Glutamatergic neuron (in vitro differentiated cells): ENCODE measurements at places on chromosomes 6 and 20. TPM values are rescaled to one million over a fixed set of nuclear protein-coding genes. Genes with fewer than 3 reads are reported as not detected.

Gene SLC22A16
- total RNA-seq, result not detected

Gene PEX3
- total RNA-seq, result 12.0 TPM

Gene MYB
- 0.56 TPM for total RNA-seq

Gene SCRT2
- 28.0 TPM for total RNA-seq

Gene ISM1
- total RNA-seq, result 0.32 TPM

Gene MDFI
- total RNA-seq, result 7.9 TPM

Gene MOG
- not detected for total RNA-seq

Gene CCN6
- total RNA-seq, result not detected

Gene LY6G6C
- total RNA-seq, result 1.8 TPM

DNA sequence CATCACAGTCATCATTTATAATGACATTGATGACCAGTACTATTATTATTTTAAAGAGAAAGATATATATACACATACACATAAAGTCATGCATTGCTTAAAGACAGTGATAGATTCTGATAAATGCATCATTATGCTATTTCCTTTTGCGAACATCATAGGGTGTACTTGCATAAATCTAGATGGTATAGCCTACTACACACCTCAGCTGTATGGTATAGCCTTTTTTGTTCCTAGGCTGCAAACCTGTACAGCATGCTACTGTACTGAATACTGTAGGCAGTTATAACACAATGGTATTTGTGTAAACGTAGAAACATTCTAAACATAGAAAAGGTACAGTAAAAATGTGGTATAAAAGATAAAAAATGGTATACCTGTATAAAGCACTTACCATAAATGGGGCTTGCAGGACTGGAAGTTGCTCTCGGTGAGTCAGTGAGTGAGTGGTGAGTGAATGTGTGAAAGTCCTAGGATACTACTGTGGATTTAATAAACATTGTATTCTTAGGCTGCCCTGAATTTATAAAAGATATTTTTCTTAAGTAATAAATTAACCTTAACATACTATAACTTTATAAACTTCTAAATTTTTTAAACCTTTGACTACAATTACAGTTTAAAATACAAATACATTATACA is 23.9 kb downstream of the QKI start:
- no peaks in the 10 kb centered on the region for H3K27me3 ChIP-seq
- H3K4me1 ChIP-seq, result peaks cover 18% of the 10 kb centered on the region
- H3K27ac ChIP-seq, result no peak overlapping the region
- DNase-seq, result no peak

DNA sequence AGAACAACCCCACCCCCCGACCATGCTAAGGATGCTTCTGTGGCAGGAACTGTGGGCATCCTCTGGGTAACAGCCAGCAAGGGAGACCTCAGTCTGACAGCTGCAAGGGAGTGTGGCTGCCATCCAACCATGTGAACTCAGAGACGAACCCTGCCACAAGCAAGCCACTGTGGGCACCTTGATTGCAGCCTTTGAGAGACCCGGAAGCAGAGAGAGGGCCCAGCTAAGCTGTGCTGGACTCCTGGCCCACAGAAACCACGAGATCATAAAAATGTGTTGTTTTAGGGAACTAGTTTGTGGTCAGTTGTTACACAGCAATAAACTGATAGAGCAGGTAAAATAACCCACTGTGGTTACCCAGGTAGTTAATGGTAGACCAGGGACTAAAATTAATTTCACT is 414.6 kb downstream of the CDH26 start:
- H3K27ac ChIP-seq, result no peak overlapping the region
- DNase-seq, result no peak
- H3K36me3 ChIP-seq, result peaks cover 9% of the 10 kb centered on the region
- H3K4me1 ChIP-seq, result no peaks in the 10 kb centered on the region
- no peaks in the 10 kb centered on the region for H3K27me3 ChIP-seq

GRCh38 chr20:22472447-22473100 is 111.8 kb downstream of the FOXA2 start:
- H3K27me3 ChIP-seq, result no peaks in the 10 kb centered on the region
- H3K36me3 ChIP-seq, result peaks cover 6% of the 10 kb centered on the region
- no peak for DNase-seq
- H3K4me3 ChIP-seq, result no peak overlapping the region
- peaks cover 3% of the 10 kb centered on the region for H3K4me1 ChIP-seq

DNA sequence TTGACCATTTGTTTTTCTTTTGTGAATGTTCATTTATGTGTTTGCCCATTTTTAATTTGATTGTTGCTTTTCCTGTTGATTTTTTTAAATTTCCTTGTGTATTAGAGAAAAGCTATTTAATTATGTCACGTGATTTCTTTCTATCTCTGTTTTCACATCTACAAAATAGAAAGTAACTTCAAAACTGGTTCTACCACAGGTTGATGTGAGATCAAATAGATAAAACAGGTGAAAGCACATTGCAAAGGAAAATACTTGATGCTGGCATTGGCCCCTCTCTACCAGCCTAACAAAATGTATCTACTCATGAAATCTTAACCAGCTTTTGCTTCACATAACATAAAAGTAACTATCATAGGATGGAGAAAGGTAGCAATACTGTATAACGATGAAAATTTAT is 129.2 kb downstream of the TMEM242 start:
- no peaks in the 10 kb centered on the region for H3K27me3 ChIP-seq
- DNase-seq, result no peak
- no peak overlapping the region for H3K4me3 ChIP-seq
- H3K36me3 ChIP-seq, result peaks cover 9% of the 10 kb centered on the region
- H3K27ac ChIP-seq, result no peak overlapping the region

GRCh38 chr20:47347661-47348435 is 8.7 kb downstream of the ZMYND8 start:
- peak overlapping the region; percentile 38 for H3K4me3 ChIP-seq
- peaks cover 2% of the 10 kb centered on the region for H3K27me3 ChIP-seq
- no peak for DNase-seq
- peak overlapping the region; percentile 43 for H3K27ac ChIP-seq
- H3K4me1 ChIP-seq, result peaks cover 8% of the 10 kb centered on the region
- no peaks in the 10 kb centered on the region for H3K36me3 ChIP-seq

GRCh38 chr20:31515775-31516107 is 1.5 kb downstream of the HM13 start:
- peaks cover 1% of the 10 kb centered on the region for H3K4me1 ChIP-seq
- no peaks in the 10 kb centered on the region for H3K27me3 ChIP-seq
- no peak overlapping the region for H3K4me3 ChIP-seq
- H3K36me3 ChIP-seq, result no peaks in the 10 kb centered on the region

- no peaks in the 10 kb centered on the region for H3K36me3 ChIP-seq
- DNase-seq, result no peak
These were observed 429.6 kb downstream of the BCKDHB start for GRCh38 chr6:80535914-80536565.

DNA sequence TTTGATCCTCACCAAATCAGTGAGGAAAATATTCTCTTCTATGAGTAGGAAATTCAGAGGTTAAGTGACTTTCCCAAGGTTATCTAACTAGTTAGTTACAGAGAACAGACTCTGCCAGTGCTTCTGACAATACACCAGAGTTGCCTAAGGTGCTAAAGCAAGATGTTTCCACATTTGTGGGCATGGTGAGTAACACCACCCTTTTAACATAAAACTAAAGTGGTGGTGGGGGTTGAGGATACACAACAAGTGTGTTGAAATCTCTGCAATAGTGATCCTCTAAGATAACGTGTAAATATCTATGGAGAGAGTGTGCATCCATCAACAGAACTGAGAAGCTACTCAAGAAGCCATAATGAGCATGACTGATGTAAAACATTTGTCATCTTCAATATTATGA is 11.7 kb downstream of the VNN2 start:
- DNase-seq, result no peak
- peaks cover 2% of the 10 kb centered on the region for H3K27me3 ChIP-seq
- H3K36me3 ChIP-seq, result no peaks in the 10 kb centered on the region
- no peak overlapping the region for H3K4me3 ChIP-seq
- H3K4me1 ChIP-seq, result no peaks in the 10 kb centered on the region

DNA sequence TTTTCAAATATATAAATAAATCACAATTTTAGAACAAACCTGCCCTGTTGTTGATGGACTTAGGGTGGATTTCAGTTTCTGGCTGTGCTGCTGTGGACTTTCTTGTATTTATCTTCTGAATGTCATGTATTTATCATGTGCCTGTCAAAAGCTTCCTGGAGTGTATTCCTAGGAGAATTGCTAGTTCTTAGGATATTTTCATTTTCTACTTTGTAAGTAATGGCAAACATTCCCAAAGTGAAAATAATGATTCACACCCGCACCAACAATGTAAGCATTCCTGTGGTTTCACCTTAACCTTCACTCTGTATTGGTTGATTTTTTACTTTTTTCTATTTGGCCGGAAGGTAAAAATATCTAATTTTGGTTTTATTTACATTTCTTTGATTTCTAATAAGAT is 387.8 kb downstream of the SMOC2 start:
- DNase-seq, result no peak
- peaks cover 3% of the 10 kb centered on the region for H3K4me1 ChIP-seq
- H3K36me3 ChIP-seq, result no peaks in the 10 kb centered on the region
- no peak overlapping the region for H3K27ac ChIP-seq
- H3K27me3 ChIP-seq, result no peaks in the 10 kb centered on the region

- peaks cover 3% of the 10 kb centered on the region for H3K27me3 ChIP-seq
- H3K36me3 ChIP-seq, result peaks cover 5% of the 10 kb centered on the region
- no peak overlapping the region for H3K27ac ChIP-seq
- no peak for DNase-seq
These were observed 195.6 kb downstream of the HDGFL1 start for GRCh38 chr6:22765015-22765414.

GRCh38 chr20:44203161-44203560 is 7.4 kb downstream of the OSER1 start:
- H3K27me3 ChIP-seq, result no peaks in the 10 kb centered on the region
- H3K27ac ChIP-seq, result peak overlapping the region; percentile 92
- H3K36me3 ChIP-seq, result no peaks in the 10 kb centered on the region
- peak overlapping the region; percentile 67 for H3K4me3 ChIP-seq
- DNase-seq, result no peak

DNA sequence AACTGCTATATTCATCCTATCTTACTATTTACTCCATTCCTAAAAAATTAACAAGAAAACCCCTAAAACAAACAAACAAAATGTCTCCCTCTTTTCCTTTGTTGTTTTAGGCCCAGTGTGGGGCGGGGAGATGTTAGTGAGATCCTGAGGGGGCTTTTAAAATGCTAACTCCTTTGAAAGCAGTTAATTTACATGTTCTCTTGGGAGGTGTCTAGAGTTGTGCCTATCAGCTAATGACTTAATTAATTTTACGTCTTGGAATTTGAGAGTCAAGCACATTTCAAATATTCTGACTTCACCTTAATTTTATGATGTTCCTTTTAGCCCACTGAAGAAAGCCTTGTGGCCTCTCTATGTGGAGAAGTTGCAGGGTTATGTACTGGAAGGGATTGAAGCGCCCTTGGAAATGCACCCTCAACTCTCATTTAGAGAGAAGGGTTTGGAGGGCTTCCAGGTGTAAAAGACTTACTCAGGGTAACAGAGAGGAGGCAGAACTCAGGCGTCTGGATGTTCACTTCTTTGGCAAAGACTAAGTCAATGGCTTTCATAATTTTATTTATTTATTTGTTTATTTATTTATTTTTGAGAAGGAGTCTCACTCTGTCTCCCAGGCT is 4.9 kb downstream of the SASH1 start:
- peaks cover 9% of the 10 kb centered on the region for H3K27me3 ChIP-seq
- H3K36me3 ChIP-seq, result no peaks in the 10 kb centered on the region
- no peak overlapping the region for H3K4me3 ChIP-seq
- H3K4me1 ChIP-seq, result peaks cover 3% of the 10 kb centered on the region
- no peak overlapping the region for H3K27ac ChIP-seq

DNA sequence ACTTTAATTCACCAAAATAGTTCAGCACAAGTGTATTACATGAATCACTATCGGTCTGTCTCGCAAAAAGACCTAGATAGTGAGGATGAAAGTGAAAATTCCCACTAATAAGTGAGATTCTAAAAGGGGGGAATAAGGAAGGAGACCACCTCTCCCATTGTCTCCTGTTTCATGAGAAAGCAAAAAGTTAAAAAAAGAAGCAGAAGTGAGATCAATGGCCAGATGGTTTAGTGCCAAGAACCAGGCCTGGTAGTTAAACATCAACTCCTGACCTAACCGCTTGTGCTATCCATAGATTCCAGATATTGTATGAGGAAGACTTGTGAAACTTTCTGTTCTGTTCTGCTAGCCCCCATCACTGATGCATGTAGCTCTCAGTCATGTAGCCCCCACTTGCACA is 293.0 kb downstream of the RNGTT start:
- H3K27ac ChIP-seq, result no peak overlapping the region
- DNase-seq, result no peak
- no peak overlapping the region for H3K4me3 ChIP-seq

GRCh38 chr6:30100585-30101443 is 12.1 kb downstream of the TRIM31 start:
- H3K36me3 ChIP-seq, result no peaks in the 10 kb centered on the region
- peaks cover 10% of the 10 kb centered on the region for H3K4me1 ChIP-seq
- no peak overlapping the region for H3K27ac ChIP-seq
- H3K4me3 ChIP-seq, result peak overlapping the region; percentile 84
- DNase-seq, result no peak

- H3K4me1 ChIP-seq, result peaks cover 17% of the 10 kb centered on the region
- H3K27me3 ChIP-seq, result no peaks in the 10 kb centered on the region
- H3K36me3 ChIP-seq, result no peaks in the 10 kb centered on the region
- no peak overlapping the region for H3K27ac ChIP-seq
- no peak for DNase-seq
These were observed 188.1 kb downstream of the FOXC1 start for GRCh38 chr6:1797801-1798200.

- peak; percentile 7 for DNase-seq
- H3K36me3 ChIP-seq, result peaks cover 4% of the 10 kb centered on the region
These were observed 91.0 kb downstream of the YTHDF1 start for GRCh38 chr20:63124782-63125580.

GRCh38 chr6:108762394-108762793 is 85.8 kb upstream of the ARMC2 start:
- H3K4me1 ChIP-seq, result peaks cover 3% of the 10 kb centered on the region
- peak overlapping the region; percentile 40 for H3K27ac ChIP-seq
- DNase-seq, result no peak
- H3K4me3 ChIP-seq, result no peak overlapping the region

DNA sequence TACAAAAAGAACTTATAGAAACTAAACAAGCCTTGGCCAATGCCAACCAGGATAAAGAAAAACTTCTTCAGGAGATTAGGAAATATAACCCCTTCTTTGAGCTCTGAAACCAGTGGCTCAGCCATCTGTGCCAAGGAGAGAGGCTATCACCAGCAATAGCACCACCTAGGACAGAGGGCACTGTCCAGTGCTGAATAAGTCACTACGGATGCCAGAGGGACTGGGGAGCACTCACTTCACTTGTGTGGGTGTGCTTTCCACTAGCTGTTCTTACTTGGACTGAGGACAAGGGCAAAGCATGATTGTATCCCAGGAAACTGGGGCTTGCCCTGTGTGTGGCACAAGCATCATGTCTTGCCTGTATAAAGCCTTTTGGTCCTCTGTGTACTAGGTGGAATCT is 15.5 kb downstream of the TAF11 start:
- peaks cover 3% of the 10 kb centered on the region for H3K4me1 ChIP-seq
- no peak overlapping the region for H3K4me3 ChIP-seq
- peaks cover 5% of the 10 kb centered on the region for H3K36me3 ChIP-seq
- peaks cover 3% of the 10 kb centered on the region for H3K27me3 ChIP-seq
- DNase-seq, result no peak

- H3K4me3 ChIP-seq, result no peak overlapping the region
- H3K27ac ChIP-seq, result peak overlapping the region; percentile 93
- no peaks in the 10 kb centered on the region for H3K27me3 ChIP-seq
- no peak for DNase-seq
These were observed 67.3 kb downstream of the ATP9A start for GRCh38 chr20:51700809-51701285.

GRCh38 chr6:7219310-7219709 is 93.7 kb downstream of the SSR1 start:
- peaks cover 4% of the 10 kb centered on the region for H3K4me1 ChIP-seq
- H3K4me3 ChIP-seq, result no peak overlapping the region
- H3K27ac ChIP-seq, result no peak overlapping the region
- H3K36me3 ChIP-seq, result no peaks in the 10 kb centered on the region
- peaks cover 2% of the 10 kb centered on the region for H3K27me3 ChIP-seq

GRCh38 chr20:4017051-4017712 is 1.8 kb upstream of the RNF24 start:
- no peak for DNase-seq
- peaks cover 4% of the 10 kb centered on the region for H3K36me3 ChIP-seq
- H3K4me3 ChIP-seq, result peak overlapping the region; percentile 74
